ENCODE measurements at places on chromosomes 4 and X.
A peak's percentile ranks its signal among the peaks of the same experiment; 100 is the strongest.

DNA sequence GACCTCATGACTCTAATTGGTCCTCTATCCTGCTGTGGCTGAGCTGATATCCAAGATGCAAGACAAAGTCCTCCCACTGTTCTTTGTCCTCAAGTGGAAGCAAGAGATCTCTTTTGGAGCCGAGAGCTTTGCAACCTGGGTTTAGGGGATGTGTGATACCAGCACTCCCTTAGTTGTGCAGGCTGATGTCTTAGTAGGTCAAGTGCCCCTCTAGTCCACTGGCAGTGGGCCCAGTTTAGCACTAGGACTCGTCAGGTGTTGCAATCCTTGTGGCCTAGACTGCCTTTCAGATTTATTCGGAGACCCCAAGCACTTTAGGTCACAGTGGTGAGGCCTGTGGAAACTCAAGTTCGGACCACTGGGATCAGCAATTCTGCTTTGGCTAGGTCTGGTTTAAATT, 64.0 kb downstream of the GPRASP3 start:
- DNase-seq = no peak

- no peak for DNase-seq
These were observed 175.8 kb downstream of the COMMD8 start for GRCh38 chr4:47287735-47288134.

- no peak for DNase-seq
These were observed 64.1 kb downstream of the ANTXR2 start for GRCh38 chr4:80008971-80009370.

DNA sequence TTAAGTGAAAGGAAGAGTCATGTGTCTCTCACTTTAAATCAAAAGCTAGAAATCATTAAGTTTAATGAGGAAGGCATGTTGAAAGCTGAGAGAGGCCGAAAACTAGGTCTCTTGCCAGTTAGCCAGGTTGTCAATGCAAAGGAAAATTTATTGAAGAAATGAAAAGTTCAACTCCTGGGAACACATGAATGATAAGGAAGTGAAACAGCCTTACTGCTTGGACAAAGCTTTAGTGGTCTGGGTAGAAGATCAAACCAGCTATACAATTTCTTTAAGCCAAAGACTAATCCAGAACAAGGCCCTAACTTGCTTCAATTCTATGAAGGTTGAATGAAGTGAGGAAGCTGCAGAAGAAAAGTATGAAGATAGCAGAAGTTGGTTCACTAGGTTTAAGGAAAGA, 24.9 kb downstream of the RHOH start:
- DNase-seq = no peak

DNA sequence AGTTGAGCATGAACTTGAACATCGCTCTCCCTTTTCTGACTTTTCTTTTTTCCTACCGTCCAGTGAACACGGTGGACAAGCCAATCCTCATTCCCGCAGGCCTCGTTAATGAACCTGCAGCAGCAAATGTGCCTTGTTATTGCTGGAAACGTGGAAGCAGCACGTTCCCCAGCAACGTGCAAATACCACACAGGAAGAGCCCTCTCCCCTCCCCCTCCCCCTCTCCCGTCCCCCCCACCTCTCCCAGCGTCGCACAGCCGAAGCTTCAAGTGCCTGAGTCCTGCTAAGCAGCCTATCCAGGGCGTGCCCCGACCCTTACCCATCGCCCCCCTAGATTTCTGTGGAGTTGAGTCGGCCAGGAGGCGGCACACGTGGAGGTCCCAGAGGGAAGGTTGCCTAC, 219.9 kb downstream of the BCOR start:
- DNase-seq = no peak

- no peak for DNase-seq
These were observed 136.5 kb upstream of the CPEB2 start for GRCh38 chr4:14865804-14866203.

- no peak for DNase-seq
These were observed 77.5 kb downstream of the PCDH18 start for GRCh38 chr4:137454767-137455166.

DNA sequence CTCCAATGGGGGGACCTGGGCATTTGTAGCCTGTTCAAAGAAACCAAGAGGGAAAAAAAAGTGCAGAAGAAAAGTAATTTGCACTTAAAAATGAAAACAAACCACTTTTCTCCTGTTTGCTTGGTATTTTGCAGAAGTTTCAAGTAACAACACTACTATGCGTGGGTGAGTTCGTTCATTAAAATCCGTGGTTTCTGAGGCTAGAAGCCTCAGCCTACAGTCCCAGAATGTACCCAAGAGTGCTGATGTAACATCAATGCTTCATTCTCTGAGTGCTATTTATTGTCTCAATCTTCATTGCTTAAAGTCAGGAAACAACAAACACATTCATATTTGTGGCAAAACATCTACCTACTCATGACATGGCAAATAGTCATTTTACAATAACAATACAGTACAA, 29.2 kb downstream of the LGI2 start:
- DNase-seq = no peak

DNA sequence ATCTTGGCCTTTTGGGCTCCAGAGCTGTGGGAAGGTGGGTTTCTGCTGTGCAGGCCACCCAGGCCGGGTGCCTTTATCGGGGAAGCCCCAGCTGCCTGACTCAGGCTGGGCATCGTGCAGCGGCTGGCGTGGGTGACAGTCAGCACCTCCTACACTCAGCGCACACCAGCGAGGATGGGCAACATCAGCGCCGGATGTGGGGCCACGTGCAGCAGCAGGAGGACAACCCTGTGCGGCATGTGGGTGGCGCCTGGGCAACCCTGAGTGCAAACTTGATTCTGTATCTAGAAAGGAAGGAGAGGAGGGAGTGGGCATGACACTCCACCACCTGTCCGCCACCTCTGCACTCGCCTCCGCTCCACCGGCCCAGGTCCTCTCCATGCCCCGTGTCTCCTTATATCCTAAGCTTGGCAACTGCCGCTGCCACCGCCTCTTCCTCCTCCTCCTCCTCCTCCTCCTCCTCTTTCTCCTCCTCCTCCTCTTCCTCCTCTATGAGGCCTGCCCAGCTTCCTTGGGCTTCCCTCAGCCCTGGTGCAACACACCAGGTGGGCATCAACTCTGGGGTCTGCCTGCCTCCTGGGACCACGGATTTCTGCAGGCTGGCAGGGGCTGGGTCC, 107.4 kb upstream of the AFAP1 start:
- no peak for DNase-seq

DNA sequence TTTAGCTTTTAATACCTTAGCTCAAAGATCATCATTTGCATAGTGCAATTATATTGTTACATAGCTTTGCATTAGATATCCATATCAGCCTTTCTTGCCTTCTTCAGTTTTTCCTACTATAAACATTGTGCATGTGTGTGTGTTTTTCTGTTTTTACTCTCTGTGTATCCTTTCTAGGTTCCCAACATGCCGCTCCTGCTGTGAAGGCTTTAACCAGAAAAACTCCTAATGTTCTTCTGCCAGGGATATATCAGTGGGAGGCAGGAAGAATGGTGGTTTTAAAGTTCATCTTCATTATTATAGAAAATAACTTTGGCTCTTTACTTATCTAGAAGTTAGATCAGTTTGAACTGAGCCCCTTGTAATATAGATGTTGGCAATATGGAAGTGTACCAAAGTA, 61.2 kb downstream of the CPE start:
- DNase-seq = no peak

- DNase-seq = no peak
These were observed 222.0 kb downstream of the SPRY1 start for GRCh38 chr4:123618606-123619005.

DNA sequence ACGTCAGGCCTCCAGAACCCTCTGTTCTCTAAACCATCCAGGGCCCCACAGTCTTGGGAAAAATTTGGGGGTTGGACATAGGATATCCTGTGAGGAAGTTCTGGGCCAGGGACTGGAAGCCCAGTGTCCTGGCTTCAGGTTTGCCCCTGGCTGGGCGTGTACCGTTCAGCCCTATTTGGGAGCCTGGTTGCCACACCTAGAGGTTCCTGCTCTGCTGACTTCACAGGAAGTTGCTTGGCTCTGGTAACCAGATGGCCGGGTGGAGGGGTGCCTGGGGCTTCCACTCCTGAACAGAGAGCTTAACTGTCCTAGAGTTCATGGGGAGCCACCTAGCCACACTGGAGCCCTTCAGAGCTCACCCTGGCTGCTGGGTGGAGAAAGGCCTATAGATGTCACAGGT, 1.1 kb downstream of the TAFAZZIN start:
- no peak for DNase-seq

DNA sequence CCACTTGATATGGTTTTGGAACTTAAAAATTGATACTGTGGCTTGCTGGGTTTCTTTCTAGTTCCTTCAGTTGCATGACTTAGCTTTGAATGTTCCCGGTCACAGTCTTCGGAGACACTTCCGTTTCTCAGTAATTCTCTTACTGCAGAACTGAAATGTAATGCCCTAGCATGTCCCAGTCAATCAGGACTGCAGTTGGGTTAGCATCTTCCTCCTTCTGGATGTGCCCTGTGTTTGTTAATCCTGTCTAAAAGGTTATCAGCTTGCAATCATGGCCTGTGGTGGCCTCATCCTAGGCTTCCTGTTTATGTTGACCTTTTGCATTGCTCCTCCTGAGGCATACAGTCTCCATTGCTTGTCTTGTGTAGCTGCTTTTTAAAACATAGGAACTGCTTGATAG, 275.9 kb downstream of the ARHGAP10 start:
- no peak for DNase-seq

DNA sequence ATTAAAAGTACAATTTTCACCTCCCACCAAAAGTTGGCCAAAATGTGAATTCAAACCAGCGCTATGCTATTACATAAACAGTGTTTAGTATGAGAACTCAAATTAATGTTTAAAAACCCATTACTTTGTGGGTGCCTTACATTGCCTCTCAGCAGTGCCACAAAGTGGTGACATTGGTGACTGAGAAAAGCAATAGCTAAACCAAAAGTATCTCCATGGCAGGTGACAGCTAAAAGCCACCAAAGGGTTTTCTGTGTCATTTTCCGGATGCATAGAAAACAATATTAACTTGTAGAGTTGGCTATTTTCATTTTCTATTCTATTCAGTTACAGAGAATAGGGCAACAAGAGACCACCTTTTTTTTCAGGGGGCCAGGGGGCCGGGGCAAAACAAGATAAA, 261.2 kb downstream of the MAPK10 start:
- no peak for DNase-seq

DNA sequence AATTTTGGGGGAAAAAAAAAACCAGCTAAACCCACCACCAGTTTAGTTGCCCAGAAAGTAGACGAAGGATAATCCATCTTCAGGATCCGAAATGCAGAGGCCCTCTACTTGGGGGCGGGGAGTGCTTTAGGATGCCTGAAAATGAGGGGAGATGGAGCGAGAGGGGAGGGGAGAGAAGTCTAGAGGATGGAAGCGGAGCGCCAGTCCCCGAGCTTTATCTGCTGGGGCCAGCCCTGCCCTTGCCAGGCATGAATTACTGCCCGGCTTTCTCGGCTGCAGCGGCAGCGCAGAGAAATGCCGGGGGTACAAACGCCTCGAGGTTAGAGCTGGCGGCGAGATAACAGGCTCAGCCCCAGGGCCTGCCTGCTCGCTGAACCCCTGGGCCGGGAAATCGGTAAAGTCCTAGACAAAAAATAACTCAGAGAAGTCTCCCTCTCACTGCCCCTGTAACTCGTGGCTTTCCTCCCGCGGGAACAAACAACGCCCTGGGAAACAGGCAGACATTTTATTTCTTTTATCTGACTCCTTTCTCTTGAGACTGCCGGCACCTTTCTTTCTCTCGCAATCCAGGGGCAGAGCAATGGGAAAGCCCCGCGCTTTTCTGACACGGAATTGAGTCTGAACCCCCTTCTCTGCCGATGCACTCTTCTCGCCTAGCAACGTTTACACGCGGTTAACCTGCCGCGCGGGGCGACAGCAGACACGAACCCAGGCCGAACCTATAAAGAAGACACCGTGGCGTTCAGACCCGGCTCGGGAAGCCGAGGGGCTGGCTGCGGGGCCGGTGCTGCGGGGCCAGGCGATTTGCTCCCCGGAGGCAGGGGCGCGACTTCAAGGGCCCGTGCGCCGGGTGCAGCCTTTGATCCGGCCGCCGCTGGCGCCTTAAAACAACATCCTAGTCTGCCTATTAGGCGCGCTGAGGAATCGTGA, 3.1 kb upstream of the MSX1 start:
- peak; percentile 80 for DNase-seq

DNA sequence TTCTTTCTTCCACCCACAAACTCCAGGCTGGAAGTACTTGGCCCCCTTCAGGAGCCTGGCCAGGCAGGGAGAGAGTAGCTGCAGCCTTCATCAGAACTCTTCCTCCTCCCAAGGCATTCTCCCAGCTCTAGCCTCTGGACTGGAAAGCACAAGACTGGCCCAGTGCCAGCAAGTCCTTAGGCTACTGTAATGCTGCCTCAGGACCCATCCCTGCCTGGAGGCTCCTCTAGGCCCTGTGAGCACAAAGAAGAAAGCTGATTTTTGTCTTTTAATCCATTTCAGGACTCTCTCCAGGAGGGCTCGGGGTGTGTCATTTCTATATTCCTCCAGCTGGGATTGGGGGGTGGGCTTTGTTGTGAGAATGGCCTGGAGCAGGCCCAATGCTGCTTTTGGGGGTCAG, 10.8 kb downstream of the AWAT2 start:
- DNase-seq = no peak

DNA sequence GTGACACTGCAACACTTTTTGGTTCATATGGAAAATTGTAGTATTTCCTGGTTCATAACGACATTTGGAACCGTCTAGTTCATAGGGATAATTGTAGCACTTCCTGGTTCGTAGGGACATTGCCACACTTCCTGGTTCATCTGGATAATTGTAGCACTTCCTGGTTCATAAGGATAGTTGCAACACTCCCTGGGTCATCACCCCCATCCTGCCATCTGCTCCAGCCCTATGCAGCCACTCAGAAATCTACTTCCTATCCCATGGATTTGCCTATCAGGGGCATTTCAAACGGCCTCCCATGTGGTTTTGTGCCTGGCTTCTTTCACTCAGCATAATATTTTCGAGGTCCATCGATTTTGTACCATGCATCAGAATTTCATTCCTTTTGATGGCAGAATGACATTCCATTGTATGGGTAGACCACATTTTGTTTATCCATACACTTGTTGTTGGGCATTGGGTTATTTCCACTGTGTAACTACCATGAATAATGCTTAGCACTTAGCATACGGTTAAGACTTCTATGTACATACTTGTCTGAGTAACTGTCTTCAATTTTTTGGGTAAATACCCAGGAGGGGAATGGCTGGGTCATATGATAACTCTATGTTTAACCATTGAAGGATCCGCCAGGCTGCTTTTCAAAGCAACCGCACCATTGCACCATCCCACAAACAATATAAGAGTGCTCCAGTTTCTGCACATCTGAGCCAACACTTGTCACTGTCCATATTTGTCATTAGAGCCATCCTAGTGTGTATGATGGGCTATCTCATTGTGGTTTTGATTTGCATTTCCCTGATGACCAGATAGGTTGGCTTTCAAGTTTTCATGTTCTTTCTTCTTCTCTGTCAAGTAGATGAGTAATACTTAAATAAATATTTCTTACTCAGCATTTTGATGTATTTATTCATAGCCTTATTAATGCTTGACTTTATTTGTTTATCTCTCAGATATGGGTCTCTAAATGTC, 58.3 kb upstream of the CD99 start:
- peak; percentile 11 for DNase-seq
